ENCODE measurements at places on chromosomes 1 and 21.

DNA sequence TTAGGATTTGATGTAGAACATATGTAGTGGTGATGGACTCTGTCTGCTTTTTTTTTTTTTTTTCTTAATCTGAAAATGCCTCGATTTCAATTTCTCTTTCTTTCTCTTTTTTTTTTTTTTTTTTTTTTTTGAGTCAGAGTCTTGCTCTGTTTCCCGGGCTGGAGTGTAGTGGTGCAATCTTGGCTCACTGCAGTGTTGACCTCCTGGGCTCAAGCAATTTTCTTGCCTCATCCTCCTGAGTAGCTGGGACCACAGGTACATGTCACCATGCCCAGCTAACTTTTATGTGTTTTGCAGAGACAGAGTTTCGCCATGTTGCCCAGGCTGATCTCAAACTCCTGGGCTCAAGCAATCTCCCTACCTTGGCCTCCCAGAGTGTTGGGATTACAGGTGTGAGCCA is 17.4 kb downstream of the MAST2 start:
- no peak for DNase-seq

- DNase-seq = no peak
Measured at GRCh38 chr1:99843760-99844159, 6.4 kb upstream of the AGL start.

- no peak for DNase-seq
Measured at GRCh38 chr1:38403667-38404066, 357.1 kb upstream of the POU3F1 start.

- DNase-seq = no peak
Measured at GRCh38 chr1:11789126-11790067, 16.4 kb downstream of the MTHFR start.

- DNase-seq = no peak
Measured at GRCh38 chr1:174519844-174520243, 72.1 kb downstream of the GPR52 start.

GRCh38 chr1:218521414-218522169 is 176.5 kb downstream of the TGFB2 start:
- no peak for DNase-seq

DNA sequence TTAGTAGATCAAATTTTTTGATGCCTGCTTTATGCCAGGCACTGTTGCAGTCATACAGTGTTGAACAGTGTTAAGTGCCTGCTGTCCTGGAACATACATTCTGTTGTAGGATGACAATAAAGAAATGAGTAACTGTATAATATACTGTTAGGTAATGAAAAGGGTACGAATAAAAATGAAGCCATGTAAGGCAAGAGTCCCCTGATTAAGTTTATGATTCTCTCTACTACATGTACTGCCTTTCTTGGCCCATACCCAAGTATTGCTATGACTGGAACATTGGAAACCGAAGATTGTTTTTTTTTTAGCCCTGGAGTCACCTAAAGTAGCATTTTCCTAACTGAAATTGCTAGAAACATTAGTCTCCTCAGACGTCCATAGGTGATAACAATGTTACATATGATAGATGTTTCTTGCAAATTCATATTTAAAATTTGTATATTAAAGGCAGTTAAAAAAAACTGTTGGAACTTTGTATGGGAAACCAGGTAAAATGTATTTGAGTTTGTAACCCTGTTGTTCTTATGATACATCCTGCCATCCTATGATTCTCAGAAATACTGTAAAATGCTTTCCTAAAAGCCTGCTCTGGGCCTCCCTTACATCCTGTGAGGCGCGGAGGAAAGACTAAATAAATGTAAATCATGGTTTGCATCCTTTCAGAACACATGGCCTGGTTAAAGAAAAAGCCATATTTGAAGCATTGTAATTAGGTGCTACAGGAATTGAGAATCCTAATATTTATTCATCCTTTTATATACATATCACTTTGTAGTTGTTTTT is 5.8 kb downstream of the ATP5PB start:
- no peak for DNase-seq

DNA sequence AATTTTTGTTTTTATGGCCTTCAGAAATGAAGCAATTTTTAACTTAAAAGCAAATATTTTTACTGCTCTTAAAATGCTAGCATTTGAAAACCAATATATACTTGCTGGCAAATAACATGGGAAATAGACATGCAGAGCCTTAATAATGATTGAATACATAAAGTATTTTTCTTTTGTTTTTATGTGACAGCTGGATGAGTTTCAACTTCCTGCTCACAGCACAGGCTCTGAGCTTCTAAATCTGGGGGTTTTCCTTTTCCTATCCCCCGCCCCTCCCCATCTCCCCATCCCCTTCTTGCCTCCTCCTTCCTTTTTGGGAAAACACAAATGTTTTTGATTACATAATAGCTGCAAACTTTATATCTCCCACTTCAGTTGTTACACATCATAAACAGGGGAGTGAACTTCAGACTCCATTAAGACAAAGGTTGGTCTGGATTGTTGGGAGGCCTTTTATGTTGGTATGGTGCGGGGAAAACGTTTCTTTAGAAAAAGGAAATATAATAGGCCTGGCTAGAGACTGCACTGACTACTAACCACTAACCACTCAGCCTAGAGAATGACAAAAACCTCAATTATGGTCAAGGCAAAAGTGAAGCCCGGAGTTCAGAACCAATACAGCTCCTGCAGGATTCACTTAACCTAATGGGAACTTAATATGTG is 116.1 kb upstream of the GORAB start:
- DNase-seq = peak; percentile 45

DNA sequence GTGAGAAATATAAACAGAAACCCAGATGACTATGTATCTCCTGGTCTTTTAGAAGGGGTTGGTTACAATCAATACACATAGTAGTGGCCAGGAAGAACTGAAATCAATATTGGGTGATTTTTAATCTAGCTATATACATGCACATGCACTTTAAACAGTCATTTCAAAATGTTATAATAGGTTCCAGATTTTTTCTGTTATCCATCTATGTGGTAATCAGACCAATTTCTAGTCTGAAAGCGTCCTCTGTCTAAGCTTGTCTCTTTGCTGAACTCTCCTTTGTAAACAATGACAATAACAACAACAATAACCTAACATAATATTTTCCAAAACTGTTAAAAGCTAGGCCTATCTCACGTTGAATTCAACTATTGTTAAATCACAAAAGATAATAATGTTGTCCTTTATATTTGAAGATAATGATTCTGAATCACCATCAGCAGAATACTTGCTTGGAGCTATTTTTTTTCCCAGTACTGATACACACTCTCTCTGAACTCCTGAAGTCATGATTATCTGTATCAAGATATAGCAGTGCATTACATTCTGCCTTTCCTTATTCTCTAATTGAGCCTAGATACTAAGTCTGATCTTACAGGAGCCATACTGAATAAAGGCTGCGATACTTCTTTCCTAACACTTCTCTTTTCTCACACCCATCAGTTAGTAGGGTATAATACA is 496.8 kb upstream of the ZRANB2 start:
- DNase-seq = no peak

GRCh38 chr1:213982289-213982671 is 5.5 kb upstream of the PROX1 start:
- no peak for DNase-seq

DNA sequence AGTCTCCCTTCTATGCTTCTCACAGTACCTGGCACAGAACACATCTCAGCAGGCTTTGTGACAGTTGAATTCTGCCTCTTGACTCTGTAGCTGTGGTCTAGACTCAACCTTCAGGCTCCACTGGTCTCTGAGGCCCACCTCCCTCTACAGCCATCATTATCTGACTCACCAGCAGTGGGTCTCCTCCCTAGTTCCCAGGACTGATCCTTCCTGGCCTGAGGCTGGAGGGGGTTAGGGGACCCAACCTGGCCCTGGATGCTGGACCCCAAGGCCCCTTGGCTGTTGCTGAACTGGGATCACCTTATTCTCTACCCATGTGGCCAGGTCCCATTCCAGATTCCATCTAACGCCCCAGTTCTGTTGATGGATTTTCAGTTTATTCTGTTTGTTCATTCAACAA is 43.1 kb upstream of the FOXO6 start:
- no peak for DNase-seq

GRCh38 chr1:181010789-181011188 is 11.9 kb downstream of the STX6 start:
- DNase-seq = peak; percentile 61

DNA sequence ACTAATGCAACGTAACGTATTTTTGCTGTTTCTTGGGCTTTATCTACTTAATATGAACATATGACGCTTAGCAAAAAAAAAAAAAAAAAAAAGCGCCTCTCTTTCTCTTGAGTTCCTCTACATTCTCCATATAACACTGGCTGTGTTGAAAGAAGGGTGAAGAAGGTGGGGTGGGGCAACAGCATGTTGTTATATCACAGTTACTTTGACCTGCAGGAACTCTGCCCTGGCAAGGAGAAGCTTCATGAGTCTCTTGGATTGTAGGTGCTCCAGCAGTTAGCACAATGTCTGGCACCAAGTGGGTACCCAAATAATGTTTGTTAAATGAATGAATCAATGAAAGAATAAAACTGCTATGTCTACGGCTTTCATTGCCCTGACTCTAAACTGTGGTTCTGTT is 162.6 kb downstream of the ATG4C start:
- no peak for DNase-seq

- DNase-seq = no peak
Measured at GRCh38 chr1:159187647-159188374, 16.4 kb downstream of the CADM3 start.

- DNase-seq = no peak
Measured at GRCh38 chr1:150931773-150932172, 5.6 kb downstream of the SETDB1 start.

DNA sequence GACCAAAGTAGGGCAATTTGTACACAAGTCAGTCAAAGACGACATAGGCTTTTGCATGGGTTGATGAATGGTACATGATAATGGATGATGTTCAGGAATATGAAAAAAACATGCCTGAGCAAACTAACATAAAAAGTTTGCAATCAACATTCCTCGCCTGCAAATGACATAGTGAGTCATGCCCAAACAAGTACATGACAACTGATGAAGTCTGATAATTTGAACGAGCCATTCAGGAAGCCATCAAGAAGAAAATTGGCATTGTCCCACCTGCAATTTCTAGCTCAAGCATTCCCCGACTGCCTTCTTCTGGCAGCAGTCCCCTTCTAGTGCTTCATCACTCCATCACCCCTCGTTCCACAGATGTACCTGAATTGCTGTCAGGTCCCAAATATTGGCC is 118.4 kb upstream of the NR5A2 start:
- DNase-seq = no peak

DNA sequence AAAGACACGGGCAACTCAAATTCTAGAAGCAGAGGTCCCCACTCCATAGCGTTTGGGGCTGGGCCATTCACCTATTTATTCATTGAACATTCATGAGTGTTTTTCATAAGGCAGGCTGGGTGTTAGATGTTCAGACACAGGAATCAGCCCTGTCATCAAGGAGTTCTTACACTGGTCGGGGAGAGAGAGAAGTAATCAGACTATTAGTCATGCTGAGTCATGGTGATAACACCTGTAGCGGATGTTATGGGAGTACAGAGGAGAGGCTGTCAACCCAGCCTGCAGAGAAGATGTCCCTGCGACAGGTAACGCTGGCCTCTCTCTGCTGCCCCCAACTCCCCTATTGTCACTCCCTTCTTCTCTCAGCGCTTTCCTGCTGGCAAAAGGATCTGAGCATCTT is 17.2 kb downstream of the LY9 start:
- DNase-seq = no peak

- DNase-seq = peak; percentile 58
Measured at GRCh38 chr1:1858382-1859086, 32.4 kb downstream of the GNB1 start.

DNA sequence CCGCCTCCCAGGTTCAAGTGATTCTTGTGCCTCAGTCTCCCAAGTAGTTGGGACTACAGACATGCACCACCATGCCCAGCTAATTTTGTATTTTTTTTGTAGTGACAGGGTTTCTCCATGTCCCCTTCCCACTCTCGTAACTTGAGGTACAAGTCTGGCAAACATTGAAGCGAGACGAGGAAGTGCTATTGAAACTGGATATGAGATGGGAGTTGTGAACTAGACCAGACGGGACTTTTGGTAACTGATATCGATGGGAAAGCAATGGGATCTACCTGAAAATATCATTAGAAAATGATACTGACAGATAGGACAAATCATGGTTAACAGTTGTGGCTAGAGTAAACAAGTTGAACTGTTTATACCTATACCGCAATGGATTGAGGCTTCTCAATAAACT is 95.2 kb upstream of the TRABD2B start:
- no peak for DNase-seq

- DNase-seq = no peak
Measured at GRCh38 chr1:93676427-93676826, 5.2 kb downstream of the BCAR3 start.

- DNase-seq = no peak
Measured at GRCh38 chr1:32892368-32893197, 6.3 kb downstream of the HPCA start.

GRCh38 chr1:202017749-202018467 is 7.5 kb downstream of the ELF3 start:
- DNase-seq = no peak

DNA sequence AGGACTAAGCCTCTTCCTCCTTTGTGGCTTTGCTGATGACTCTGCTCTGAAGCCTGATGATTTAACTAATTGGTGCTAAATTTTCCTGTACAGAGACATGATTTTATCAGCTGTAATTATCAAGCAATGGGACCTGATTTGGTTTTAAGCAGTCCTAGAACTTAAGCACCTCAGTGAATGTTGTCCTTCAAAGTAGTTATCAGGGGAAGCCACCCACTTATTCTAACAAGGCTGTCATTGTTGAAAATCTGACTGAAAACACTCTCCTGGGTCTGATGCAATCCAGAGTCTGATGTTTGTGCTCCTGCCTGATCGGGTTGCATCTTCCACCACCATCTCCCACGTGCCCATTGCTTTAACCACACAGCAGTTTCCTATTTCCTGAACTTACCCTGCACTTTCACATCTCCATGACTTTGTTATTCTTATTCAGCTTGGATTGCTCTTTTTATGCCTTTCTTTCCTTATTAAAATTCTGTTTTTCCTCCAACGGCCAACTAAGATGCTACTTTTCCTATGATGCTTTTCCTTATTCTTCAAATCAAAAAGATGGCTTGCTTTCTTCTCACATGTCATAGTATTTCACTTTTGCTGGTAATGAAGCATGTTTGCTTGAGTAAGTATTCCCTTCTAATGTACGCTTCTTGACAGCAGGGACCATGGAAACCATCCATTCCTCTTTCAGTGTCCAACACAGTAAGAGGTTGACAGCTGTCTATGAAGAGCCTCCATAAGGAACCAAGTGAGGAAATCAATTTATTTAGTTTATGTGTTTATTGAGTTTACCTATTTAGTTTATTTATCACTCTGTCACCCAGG is 55.0 kb downstream of the S1PR1 start:
- peak; percentile 61 for DNase-seq

GRCh38 chr1:93959413-93959812 is 50.2 kb upstream of the GCLM start:
- DNase-seq = no peak

- no peak for DNase-seq
Measured at GRCh38 chr1:36737767-36738166, 255.1 kb upstream of the CSF3R start.

GRCh38 chr1:24896176-24896575 is 33.9 kb downstream of the RUNX3 start:
- no peak for DNase-seq

DNA sequence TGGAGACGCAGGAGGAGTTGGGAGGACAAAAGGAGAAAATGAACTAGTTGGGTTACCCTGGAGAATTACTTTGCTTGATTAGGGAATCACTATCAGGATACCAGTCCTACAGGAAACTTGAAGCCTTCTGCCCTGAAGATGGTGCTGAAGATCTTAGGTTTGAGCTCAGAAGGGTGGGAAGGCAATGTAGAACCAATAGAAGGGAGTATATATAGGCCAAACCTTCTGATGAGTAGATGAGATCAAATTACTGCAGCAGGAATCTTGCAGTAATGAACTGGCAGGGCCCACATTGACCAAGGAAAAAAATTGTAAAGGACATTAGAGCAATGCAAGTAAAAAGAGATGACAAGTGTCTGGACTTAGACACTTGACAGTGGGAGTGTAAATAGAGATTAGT is 116.3 kb upstream of the CACYBP start:
- peak; percentile 8 for DNase-seq
